Activated CD4-positive, alpha-beta T cell treated with anti-CD3 and anti-CD28 coated beads, Interleukin-2, amount 10 ng/mL, durations not matched to agents 7 days and 5 days (primary cell): ENCODE measurements at places on chromosomes 3 and 15. TPM values are rescaled to one million over a fixed set of nuclear protein-coding genes. Genes with fewer than 3 reads are reported as not detected.
A peak's percentile ranks its signal among the peaks of the same experiment; 100 is the strongest.

SYNM gene
- 0.12 TPM for total RNA-seq

GRCh38 chr3:100151024-100151707 is 36.9 kb upstream of the FILIP1L start:
- DNase-seq, result no peak

- DNase-seq, result no peak
Measured at GRCh38 chr15:97747342-97747741, 213.2 kb upstream of the ARRDC4 start.

C3orf22 gene
- total RNA-seq, result not detected

DNA sequence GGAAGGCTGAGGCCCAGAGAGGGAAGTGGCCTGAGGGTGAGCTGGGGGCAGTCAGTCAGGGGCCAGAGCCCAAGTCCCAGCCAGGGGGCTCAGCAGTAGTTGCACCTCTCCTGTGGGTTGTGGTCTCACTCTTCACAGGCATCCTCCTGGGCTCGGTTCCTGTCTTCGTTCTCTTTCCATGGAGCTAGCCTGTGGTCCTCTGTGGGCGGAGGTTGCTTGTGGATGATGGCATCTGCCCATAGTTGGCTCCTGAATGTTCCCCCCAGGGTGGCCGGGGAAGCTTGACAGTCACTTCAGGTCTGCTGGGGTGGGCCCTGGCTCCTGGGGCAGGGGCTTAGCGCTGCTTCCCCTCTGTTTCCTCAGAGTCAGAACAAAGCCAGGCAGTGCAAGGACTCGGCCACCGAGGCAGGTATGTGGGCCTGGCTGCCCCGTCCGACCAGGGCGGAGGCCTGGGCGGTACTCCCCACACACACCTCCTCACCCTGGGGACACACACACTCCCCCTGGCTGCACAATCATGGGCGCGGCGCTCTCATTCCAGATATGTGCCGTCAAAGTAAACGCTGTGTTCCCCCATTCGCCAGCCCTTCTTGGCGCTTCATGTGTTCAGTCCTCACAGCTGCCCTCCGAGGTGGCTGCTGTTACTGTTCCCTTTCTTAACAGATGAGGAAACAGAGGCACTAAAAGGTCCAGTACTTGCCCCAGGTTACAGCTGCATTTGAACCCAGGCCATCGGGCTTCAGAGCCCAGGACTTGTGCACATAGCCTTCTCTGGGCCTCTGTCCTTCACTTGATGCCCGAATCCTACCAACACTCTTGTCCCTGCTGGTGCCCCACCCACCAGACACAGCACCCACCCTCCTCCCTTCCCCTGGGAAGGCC is 34.5 kb downstream of the PSTPIP1 start:
- DNase-seq, result no peak

GRCh38 chr3:22475665-22476240 is 724.7 kb upstream of the ZNF385D start:
- no peak for DNase-seq

DNA sequence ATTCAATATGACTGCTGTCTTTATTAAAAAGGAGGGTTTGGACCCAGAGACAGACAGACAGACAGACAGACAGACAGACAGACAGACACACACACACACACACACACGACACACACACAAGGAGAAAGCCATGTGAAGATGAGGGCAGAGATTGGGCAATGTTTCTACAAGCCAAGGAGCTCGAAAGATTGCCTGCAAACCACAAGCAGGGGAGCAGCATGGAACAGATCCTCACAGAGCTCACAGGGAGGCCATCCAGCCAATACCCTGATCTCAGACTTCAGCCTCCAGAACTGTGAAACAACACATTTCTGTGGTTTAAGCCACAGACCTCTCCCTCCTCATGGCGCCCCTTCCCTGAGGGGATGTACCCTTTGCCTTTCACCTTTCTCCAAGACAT is 35.8 kb upstream of the ABHD2 start:
- DNase-seq, result no peak

GRCh38 chr3:183006396-183007002 is 26.2 kb upstream of the DCUN1D1 start:
- DNase-seq, result no peak

- no peak for DNase-seq
Measured at GRCh38 chr3:118199044-118199443, 835.6 kb downstream of the IGSF11 start.

DNA sequence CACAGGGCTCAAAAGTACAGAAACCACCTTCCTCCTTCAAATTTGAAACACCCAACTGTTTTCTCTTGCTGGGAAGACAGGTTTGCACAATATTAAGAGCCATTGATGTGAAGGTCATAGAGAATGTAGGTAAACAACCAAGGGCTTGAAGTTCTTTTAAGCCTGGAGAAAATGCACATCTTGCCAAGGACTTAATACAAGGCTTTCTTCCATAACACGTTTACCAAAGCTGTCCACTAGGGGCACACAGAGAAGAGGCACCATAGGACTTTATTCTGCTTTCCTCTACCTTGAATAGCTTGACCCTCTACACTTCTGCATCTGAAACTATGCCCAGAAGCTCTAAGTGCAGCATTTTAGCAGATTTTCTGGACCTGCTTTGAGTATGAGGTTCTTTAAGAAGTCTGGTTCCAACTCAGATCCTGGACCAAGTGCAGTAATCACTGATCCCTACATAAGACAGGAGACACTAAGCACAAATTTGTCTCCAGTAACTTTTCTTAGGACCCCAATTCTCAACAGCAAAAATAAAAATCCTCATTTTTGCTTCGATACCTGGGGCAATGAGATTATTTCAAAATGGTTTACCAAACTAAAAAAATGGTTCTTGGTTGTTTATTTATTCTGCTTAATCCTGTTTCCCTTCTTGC is 138.0 kb downstream of the FBN1 start:
- peak; percentile 15 for DNase-seq

DNA sequence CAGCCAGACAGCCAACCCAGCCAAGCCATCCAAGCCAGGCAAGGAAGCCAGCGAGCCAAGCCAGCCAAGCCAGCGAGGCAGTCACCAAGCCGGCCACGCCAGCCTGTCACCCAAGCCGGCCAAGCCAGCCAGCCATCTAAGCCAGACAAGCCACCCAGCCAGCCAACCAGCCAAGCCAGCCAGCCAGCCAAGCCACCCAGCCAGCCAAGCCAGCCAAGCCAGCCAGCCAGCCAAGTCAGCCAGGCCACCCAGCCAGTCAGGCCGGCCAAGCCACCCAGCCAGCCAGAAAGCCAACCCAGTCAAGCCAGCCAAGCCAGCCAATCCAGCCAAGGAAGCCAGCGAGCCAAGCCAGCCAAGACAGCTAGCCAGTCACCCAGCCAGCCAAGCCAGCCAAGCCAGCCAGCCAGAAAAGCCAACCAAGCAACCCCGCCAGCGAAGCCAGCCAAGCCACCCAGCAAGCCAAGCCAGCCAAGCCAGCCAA is 201.2 kb downstream of the GOLGA6L6 start:
- DNase-seq, result no peak

GRCh38 chr15:25786040-25786439 is 77.1 kb downstream of the ATP10A start:
- DNase-seq, result no peak

GRCh38 chr3:128395500-128396162 is 71.1 kb downstream of the DNAJB8 start:
- DNase-seq, result no peak

TMEM266 gene
- not detected for total RNA-seq

GRCh38 chr15:43329217-43329959 is 985 bp downstream of the LCMT2 start:
- peak; percentile 17 for DNase-seq

- DNase-seq, result no peak
Measured at GRCh38 chr15:51023499-51023898, 71.2 kb downstream of the TNFAIP8L3 start.

DNA sequence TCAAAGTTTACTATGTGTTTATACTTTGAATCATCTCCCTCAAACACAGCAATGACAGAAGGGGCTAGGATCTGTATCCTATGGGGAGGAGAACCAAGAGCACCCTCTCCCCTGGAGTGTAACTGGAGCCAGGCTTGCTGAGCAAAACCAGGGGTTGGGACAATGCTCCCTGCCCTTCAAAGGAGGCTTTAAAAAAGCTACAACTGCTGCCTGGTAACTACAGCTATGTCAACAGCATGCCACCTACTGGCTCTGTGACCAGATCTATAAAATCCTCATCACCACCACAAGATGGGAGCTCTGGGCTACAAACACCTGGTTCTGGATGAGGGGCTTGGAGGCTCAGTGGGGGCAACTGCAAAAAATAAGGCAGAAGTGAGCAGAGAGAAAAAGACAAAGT is 61.9 kb downstream of the ANO10 start:
- no peak for DNase-seq

- DNase-seq, result no peak
Measured at GRCh38 chr3:169822983-169823382, 10.3 kb upstream of the LRRC34 start.

- no peak for DNase-seq
Measured at GRCh38 chr3:169699536-169700050, 36.1 kb upstream of the MECOM start.

- no peak for DNase-seq
Measured at GRCh38 chr15:70200511-70201424, 103.1 kb upstream of the TLE3 start.

SLC22A13 gene
- 0.37 TPM for total RNA-seq

DNA sequence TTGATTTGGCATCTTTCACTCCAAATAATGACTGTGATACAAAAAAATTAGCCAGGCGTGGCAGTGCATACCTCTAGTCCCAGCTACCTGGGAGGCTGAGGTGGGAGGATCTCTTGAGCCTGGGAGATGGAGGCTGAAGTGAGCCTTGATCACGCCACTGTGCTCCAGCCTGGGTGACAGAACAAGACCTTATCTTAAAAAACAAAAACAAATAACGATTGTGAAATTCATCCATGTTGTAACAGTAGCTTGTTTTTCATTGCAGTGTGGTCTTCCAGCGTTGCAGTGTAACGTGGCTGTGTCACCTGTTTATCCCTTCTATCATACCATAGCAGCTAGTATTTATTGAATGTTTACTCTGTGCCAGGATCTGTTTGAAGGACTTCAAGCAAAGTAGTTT is 120.9 kb downstream of the ITPR1 start:
- no peak for DNase-seq
